Stimulated activated CD4-positive, alpha-beta T cell treated with anti-CD3 and anti-CD28 coated beads, TNF-alpha, amount 100 ng/mL, for 1 hour (primary cell): ENCODE measurements at places on chromosomes 2 and 18.

DNA sequence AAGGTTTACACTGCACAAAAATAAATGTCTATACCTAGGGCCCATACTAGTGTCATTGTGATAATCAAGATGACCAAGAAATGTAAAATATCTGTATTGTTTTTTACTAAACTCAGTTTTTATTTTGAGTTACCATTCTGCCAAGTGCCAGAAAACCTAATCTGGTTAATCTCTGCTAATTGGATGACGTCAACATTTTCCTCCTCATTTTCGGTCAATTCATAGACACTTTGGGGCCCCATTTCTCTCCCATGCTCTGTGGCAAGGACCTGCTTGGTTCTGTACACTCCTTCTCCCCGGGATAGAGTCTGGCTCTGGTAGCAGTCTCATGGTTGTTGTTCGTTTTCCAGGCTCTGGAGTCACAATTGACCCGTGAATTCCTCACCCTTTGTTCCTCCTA is 186.5 kb upstream of the TCF4 start:
- no peak for DNase-seq

DNA sequence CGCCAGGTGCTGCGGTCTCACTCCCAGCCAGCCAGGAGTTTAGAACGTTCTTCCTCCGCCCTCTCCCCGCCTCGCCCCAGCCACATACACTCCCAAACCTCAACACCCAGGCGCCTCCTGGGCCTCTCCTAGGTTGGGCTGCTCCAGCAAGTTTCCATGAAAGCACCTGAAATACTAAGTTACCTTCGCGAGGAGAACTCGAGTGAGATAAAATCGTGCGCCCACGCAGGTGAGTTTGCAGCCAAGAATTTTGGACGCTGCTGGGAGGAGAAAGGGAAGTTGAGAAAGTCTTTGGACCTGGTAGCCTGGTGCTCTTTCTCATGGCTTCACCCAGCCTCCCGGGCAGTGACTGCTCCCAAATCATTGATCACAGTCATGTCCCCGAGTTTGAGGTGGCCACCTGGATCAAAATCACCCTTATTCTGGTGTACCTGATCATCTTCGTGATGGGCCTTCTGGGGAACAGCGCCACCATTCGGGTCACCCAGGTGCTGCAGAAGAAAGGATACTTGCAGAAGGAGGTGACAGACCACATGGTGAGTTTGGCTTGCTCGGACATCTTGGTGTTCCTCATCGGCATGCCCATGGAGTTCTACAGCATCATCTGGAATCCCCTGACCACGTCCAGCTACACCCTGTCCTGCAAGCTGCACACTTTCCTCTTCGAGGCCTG is at the start of gene GPR39:
Gene GPR39, plus strand, starts transcription at position 83 of the 673 bp plus-strand sequence.
- DNase-seq = no peak

DNA sequence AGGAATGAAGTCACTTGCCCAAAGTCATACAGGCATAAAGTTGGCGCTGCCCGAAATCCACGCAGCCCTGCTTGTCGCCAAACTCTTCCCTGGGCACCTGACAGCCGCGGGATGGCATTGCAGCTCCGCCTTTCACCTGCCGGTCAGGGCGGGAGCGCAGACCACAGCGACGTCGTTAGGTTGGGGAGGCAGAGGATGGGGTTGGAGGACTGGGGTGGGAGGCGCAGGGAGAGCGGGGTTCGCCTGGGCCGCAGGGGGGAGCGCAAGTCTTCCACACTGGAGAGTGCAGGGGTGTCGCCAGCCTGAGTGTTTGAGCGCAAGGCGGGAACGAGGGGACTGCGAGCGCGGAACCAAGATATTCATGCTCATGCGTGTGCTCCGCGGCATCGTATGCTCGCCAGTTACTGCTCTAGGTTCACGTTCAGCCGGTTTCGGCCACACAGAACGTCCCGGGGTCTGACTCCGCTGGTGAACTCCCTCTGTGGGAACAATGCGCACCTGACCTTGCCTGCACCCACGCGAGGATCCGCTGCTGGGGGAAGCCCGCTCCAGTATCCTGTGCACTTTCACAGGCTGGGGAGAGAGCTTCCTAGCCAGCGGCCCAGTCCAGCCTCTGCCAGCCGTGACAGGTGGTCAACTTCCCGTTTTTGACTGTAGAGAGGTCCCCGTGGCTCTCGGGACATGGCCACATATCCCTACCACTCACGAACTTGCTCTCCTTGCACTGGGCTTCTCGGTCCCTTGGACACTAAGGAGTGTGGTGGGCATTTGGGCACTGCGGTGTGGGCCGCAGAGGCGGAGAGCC is 767 bp upstream of the NPPC start:
- no peak for DNase-seq

GRCh38 chr2:218605432-218605831 is 2.3 kb upstream of the PLCD4 start:
- DNase-seq = no peak

DNA sequence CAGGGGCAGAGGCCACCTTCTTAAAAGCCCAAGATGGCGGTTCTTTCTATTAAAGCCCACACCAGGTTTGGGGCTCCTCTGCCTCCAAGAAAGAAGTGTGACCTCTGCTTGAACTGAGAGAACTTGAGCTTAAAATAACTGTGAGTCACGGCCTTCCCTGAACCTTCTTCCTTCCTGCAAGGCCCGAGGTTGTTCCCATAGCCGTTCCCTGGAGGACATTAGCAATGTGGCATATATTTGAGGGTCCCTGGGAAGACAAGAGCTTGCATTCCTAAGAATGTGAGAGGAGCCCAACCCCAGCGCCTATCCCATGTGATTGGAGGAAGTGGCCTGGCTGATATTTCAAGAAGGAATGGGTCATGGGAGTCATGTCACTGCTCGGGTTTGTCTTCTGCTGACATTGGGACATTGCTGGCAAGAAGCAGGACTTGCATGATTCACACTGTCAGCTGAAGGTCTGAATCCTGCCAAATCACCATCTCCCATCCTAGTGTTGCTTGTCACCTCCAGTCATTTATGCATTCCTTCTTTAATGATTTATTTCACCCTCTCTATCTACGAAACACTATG is 168.1 kb downstream of the TRIB2 start:
- DNase-seq = no peak

- no peak for DNase-seq
Observed at GRCh38 chr2:54879032-54879431, 155.6 kb downstream of the EML6 start.

DNA sequence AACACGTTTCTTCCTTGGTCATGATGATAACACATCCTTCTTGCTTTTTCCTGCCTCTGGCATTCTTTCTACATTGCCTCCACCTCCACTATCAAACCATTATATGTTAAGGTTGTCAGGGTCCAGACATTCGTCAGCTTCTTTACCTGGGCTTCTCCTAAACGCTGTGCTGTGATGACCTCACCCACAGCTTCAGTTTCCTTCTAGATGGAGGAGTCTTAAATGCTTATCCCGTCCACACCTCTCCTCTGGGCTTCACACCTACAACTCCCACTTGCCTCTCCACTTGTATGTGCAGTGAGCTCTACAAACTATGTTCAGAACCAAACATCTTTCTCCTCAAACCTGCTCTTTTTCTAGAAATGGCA is 666 bp upstream of the STAT1 start:
- DNase-seq = no peak

GRCh38 chr2:210752532-210752931 is 196.1 kb downstream of the CPS1 start:
- no peak for DNase-seq

DNA sequence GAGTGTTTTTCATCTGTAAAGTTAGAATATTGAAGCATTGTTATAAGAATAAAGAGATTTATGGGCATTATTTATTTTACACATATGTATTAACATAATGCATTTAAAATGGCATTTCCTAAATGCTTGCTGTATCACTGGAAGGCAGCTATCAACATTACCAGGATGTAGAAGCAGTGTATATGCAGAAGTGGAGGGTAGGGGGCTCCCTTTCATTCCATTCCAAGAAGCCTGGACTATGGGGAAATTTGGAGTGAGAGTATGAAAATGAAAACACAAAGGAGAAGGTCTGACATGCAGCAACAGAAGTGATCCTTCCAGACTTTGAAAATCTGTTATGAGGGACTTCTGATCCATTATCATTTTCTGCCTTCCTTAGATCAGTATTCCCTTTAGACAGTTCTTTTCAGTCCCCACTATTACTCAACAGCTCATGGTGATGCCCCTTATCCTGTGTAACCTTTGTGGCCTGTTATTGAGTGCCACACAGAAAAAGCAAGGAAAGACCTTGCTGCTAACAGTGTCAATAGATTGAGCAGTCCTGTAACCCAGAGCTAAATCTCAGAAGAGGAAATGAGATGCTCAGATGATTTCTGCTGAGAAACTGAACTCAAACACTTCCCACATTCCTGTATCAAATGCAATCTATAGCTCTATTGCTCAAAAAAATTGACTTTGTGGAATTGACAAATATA is 216.6 kb downstream of the HNMT start:
- DNase-seq = no peak

- DNase-seq = no peak
Observed at GRCh38 chr2:194709840-194710239, 947.2 kb upstream of the SLC39A10 start.

DNA sequence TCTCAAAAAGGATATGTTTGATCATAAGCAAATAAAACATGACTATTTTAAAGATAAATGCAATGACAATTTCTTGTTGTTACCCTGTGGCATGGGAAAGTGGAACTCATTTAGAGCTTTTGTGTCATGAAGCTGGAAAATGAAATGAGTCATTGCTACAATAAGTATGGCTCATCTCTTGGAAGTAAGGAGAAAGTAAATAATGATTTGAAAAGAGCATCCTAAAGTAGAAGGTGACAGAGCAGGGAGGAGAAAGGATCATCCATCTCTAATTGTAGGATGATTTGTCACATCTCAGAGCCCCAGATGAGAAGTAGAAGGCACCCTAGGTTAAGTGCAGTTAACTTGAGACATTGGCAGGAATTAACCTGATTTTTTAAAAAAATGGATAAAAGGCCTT is 200.5 kb downstream of the CPS1 start:
- DNase-seq = no peak

DNA sequence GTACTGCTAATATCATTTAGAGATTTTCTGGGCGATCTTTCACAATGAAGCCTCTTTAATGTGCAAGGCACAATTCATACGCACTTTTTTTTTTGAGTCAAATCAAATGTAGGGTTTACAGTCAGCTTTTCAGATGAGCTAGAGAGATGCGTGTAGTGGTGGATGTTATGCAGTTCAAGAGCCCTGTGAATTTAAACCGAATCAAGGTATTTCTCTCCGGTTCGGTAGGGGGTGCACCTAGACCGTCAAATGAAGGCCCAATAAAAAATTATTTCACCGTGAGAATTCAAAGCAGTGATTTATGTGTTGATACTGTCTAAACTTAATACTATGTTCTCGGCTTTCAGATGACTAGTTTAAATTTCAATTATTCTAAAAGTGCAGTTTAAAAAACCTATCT is 1.1 kb downstream of the PTH2R start:
- no peak for DNase-seq

GRCh38 chr2:190627448-190628412 is 21.2 kb upstream of the NAB1 start:
- no peak for DNase-seq

DNA sequence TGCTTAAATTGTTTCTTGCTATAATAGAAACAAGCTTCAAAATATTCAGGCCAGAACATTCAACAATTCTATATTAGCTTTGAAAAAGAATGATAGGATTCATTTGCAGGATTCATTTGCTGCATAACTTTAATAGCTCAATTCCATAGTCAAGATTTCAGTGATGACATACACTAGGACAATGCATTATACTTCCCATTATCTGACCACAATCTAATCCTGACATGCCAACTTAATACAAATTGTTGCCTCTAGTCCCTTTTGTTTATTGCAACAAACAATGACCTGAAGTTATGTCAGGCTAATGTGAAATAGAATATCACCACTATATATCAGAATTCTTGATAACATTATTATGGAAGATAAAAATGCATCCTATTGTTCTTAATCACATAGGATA is 169.4 kb downstream of the DNAH7 start:
- DNase-seq = no peak

- DNase-seq = no peak
Observed at GRCh38 chr18:35010993-35011392, 30.2 kb upstream of the MAPRE2 start.

DNA sequence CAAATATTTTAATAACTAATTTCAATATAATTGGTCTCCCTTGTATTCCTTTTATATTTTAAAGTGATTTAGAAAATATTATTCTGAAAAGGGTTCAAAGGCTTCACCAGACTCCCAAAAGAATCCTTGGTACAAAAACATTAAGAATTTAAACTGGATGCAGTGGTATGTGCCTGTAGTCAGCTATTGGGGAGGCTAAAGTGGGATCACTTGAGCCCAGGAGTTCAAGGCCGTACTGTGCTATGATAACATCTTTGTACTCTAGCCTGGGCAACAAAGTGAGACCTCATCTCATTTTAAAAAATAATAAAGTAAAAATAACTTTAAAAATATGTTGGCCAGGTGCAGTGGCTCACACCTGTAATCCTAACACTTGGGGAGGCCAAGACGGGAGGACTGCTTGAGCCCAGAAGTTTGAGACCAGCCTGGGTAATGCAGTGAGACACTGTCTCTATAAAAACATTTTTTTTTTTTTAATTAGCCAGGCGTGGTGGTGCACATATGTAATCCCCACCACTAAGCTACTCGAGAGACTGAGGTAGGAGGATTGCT is 14.7 kb downstream of the NCL start:
- no peak for DNase-seq

- DNase-seq = no peak
Observed at GRCh38 chr2:237196866-237197618, 111.4 kb downstream of the COPS8 start.

DNA sequence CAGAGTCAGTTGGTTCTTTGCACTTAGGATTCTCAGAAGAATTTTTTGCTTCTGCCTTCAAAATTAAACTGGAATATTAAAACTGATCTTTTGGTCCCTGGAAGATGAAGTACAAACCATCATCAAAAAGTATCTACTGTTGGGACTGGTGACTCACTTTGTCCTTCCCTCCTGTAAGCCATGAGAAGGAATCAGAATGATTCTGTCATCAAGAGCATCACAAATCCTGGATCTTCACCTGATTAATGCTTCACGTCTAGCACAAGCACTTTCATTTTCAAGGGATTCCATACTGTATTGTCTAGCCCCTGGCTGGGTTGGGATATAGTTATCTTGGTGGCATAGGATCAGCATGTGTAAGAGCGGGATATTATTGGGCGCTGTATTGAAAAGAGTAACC is 69.3 kb upstream of the CYP1B1 start:
- DNase-seq = no peak

DNA sequence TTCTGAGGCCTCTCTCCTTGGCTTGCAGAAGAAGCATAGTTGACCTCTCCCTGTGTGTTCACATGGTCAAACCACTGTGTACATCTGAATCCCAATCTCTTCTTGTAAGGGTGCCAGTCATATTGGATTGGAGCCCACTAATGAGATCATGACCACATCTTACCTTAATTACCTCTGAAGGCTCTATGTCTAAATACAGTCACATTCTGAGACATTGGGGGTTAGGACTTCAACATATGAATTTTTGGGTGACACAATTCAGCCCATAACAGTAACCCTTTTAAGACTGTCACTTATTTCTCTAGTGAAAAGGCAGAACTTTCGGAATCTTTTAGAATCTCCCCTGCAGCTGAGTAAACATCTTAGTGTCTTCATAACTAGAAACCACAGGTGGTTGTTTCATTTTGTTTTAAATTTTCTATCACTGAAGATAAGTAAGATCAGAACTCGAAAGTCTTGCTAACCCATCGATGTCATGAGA is 33.3 kb downstream of the BMP10 start:
- DNase-seq = no peak
